ENCODE measurements at places on chromosomes 12 and 14. TPM values are rescaled to one million over a fixed set of nuclear protein-coding genes. Genes with fewer than 3 reads are reported as not detected.

Gene TCL1B
- total RNA-seq: not detected

Gene CARMIL3
- 0.47 TPM for total RNA-seq

Gene LRRK2
- total RNA-seq: 2.5 TPM

Gene DDX54
- total RNA-seq: 79.5 TPM

Gene LHX5
- total RNA-seq: not detected

Gene SERPINA12
- not detected for total RNA-seq

Gene DUSP6
- 8.5 TPM for total RNA-seq

Gene GUCY2C
- total RNA-seq: 0.06 TPM

Gene TSHR
- total RNA-seq: not detected

Gene USP44
- total RNA-seq: 0.18 TPM

Gene ITGA7
- 1.4 TPM for total RNA-seq

Gene SLC25A29
- 9.4 TPM for total RNA-seq

Gene ERP27
- total RNA-seq: not detected

Gene PDZRN4
- not detected for total RNA-seq

Gene PIGH
- total RNA-seq: 20.3 TPM

Gene ARHGEF25
- 6.5 TPM for total RNA-seq

Gene OR6C4
- not detected for total RNA-seq

Gene ZDHHC22
- 0.30 TPM for total RNA-seq

Gene ARMH4
- 0.50 TPM for total RNA-seq

Gene KRT6C
- not detected for total RNA-seq

Measured in A549 treated with DMSO at 1 μM for 4 hours (cell line).